ENCODE measurements at places on chromosomes 2 and 18.

- DNase-seq: no peak
Observed at GRCh38 chr2:625415-626333, 51.5 kb downstream of the TMEM18 start.

GRCh38 chr2:168343586-168343985 lies 96.2 kb upstream of the STK39 start:
- no peak for DNase-seq

GRCh38 chr2:69253112-69253511 lies 133.9 kb downstream of the GFPT1 start:
- no peak for DNase-seq

GRCh38 chr2:213271947-213272346 lies 12.3 kb upstream of the SPAG16 start:
- DNase-seq: no peak

DNA sequence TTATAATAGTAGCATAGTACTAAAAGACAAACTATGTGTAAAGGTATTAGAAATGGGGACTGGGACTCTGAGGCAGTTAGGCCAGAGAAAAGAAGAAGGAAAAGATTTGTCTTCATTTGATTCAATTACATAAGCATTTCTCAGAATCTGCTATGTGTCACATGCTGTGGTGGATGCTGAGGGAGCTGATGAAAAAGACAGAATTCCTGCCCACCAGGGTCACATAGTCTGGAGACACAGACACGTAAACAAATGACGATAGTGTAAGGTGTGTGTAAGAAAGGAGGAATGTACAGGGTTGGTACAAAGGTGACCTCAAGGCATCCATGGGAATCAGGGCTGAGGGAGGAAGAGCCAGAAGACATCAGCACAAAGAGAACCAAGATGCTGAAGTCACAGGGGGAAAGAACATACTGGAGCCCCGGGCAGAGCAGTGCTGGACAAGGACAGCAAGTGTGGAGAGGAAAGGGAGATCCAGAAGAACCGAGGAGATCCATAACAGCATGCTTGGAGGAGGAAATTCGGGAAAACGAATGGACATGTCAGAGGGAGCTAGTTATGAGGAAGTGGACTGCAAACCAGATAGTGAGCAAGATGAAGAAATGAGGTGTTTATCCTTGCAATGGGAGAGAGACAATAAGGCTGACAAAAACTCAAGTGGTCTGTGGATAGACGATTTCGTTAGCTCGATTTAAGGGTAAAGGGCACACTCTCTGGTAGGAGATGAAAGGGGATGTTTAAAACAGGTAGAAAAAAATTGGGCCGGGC lies 1.2 kb upstream of the MAPRE3 start:
- no peak for DNase-seq

DNA sequence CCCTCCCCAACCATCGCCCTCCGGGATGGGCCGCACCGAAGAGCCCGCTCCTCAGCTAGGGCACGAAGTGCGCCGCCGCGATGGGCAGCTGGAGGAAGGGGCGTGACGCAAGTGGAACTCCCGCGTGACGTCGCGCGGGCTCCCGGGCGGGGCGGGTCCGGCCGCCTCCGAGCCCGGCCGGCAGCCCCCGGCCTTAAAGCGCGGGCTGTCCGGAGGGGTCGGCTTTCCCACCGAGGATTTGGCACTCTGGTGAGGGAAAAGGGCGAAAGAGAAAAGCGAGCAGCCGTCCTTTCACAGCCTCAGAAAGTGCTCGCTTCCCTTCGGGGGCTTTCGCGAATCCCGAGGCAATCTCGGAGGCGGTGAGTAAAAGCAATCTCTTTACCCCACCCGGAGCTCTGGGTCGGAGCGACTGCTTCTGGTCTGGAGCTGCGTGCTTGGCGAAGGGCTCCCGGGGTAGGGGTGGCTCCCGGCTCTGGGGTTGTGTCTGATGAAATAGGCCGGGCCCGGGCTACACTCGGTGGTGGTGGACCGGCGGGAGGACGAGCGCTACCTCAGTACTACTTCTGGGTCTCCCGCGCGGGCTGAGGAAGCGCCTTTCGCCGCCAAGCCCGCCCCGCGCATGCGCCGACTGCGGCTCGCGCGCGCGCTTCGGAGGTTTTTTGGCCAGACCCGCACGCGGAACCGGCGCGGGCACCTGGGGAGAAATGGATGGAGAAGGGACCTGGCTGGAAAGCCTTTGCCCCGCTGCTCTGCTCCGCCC lies at the start of gene RBBP8:
Gene RBBP8 (plus strand): TSS at position 123 of the 760 bp plus-strand sequence. CDS start 3,524 bp downstream, outside the sequence.
- DNase-seq: peak; percentile 68

- DNase-seq: no peak
Observed at GRCh38 chr2:208990716-208991115, 433.1 kb upstream of the MAP2 start.

GRCh38 chr2:193502363-193503035 lies 1307.8 kb upstream of the TMEFF2 start:
- peak; percentile 62 for DNase-seq

DNA sequence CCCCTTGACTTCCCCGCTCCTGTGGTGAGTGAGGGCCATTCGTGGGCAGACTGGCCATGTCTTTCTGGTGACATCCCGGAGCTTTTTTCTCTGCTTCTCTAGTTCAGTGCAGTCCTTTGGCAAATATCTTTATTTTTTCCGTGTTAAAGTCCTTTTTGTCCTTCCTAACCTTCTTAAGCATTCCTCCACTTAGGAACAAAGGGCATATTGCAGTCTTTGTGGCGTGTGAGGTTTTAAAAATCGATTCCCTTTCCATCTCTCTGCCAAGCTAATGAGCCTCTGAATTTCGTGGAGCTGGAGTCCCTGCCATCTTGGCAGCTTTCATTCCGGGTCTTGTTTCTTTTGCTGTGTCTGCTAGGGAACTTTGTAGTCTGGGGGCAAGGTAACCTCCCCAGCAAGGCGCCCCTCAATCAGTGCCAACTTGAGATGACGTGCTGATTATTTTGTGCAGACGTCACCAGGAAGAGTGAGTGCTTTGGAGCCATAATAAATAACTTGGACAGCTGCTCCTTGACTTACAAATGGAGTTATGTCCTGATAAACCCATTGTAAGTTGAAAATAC lies 5.1 kb downstream of the CNNM3 start:
- no peak for DNase-seq

GRCh38 chr2:111252436-111252835 lies 131.7 kb downstream of the BCL2L11 start:
- no peak for DNase-seq

DNA sequence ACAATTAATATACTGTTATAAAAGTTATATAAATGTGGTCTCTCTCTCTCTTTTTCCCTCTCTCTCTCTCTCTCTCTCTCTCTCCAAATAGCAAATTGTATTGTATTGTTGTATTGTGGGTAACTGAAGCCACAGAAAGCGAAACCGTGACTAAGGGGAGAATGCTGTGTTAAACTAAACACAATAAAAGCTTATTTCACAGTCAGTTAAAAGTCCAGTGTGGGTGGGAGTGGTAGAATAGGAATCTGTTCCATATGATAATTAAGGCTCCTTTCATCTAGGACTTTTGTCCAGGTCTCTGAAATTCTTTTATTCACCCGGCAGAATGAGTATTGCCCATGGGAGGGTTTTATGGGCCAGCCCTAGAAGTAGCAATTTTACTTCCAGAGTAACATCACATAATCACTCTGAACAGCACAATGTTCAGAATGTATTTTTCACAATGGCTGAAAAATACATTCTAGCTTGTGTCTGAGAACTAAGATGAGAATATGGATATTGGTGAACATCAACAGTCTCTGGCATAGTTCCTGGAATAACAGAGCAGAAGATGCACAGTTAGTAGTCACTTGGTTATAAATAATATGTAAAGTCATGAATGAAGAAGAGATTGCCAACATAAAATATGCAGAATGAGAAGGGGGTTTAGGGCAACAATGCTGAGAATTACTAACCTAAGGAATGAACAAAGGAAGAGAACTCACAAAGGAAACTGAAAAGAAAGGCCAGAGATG lies 399.1 kb downstream of the PLCL1 start:
- DNase-seq: no peak

DNA sequence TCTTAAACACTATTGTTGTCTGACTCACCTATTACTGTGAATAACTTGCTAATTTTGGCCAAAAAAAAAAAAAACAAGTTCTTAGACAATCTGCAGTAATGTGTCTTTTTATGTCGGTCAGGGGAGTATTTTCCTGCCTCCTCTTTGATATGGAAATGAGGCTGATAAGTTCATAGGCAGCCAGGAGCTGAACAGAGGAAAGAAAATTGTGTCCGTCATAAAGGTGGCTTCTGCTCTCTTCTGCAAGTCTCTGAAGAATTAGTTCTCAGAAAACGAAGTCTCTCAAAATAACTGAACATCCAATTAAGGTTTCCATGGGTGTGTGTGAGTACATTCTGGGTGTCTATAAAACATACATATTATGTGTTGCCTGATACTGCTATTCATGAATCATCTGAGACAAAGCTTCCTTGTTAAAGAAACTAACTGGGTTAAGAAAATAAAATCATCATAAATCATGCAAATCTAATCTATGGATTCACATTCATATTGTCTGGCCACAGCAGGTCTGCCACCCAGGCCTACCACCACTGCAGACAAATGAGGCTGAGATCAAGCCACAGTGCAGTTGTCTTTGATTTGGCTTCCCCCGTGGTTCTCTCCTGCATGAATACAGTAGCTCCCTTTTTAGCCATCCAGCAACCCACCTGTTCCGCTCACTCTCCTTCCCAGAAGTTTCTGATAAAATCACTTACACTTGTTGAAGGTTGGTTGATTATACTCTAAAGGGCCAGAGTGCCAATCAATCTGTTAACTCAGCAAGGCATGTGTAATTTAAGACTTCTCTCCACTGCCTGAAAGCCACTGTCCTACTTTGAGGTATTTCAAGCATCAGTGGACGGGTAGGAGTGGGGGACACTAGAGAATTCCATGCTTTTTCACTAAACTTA lies 19.4 kb upstream of the SP5 start:
- no peak for DNase-seq

DNA sequence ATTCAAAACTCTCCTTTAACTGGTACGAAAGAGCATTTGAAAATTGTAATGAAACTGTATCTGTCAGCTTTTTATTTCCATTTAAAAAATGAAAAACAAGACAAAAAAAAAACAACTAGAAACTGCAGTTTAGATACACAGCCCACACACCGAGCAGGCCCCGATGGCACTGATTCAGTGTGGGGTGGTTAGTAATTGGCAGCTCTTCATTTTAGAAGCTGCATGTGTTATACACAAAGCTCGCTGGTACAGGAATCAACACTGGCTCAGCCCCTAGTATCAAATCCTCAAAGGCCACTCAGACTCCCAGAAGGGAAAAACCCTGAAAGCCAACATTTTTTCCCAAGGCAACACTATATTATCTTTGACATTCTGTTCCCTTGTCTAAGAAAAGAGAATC lies 30.5 kb upstream of the RMDN2 start:
- DNase-seq: no peak

- no peak for DNase-seq
Observed at GRCh38 chr2:240732911-240733622, 41.4 kb downstream of the AQP12A start.
